K562 (cell line): ENCODE measurements at places on chromosomes 5 and 9.

- no peak for DNase-seq
Measured at GRCh38 chr9:20694248-20694647, 10.2 kb downstream of the FOCAD start.

GRCh38 chr5:94944160-94944559 is 325.7 kb downstream of the SLF1 start:
- no peak for DNase-seq

GRCh38 chr5:167332309-167332708 is 959.1 kb upstream of the WWC1 start:
- no peak for DNase-seq

DNA sequence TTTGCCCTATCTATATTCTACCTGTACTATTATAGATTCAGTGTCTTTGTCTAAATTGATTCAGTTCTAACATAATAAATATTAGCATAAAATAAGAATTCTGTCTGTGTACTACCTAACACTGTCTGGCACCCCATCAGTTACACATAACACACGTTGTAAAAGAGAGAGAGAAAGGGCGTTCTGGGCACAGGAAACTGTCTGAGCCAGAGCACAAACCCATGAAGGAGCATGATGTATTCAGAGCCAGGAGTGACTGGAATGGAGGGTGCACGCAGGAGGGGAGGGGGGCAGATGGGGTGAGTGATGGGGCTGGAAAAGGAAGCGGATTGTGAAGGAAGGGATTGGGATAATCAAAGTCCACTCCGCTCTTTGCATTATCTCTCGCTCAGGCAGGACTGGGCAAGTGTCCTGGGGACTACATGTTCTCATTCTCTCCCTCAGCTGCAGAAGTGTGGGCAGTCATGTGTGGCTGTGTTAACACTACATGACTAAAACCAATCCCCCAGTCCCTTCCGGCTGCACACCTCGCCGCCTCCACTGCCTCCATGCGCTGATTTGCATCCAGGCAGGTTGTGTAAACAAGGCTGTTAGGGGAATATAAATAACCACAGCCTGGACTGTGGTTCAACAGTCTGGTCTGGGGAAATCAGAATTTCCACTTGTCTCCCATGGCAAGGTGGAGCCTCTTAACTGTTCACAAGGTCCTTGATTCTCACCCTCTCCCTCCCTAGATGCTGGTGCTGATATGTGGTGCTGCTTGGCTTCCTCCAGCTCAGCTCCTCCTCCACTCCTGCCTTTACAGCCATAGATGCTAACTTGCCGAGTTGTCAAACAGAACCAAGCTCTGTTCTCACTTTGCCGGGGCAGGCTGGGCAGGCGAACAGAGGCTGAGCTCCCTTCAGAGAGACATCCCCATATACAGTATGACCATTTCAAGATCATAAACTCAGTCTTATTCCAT is 367.5 kb upstream of the BRINP1 start:
- DNase-seq = no peak

GRCh38 chr5:159663986-159664385 is 252.3 kb upstream of the ADRA1B start:
- no peak for DNase-seq

GRCh38 chr5:96481867-96482266 is 48.8 kb upstream of the PCSK1 start:
- DNase-seq = no peak

GRCh38 chr5:72741805-72742204 is 74.7 kb upstream of the TNPO1 start:
- no peak for DNase-seq

DNA sequence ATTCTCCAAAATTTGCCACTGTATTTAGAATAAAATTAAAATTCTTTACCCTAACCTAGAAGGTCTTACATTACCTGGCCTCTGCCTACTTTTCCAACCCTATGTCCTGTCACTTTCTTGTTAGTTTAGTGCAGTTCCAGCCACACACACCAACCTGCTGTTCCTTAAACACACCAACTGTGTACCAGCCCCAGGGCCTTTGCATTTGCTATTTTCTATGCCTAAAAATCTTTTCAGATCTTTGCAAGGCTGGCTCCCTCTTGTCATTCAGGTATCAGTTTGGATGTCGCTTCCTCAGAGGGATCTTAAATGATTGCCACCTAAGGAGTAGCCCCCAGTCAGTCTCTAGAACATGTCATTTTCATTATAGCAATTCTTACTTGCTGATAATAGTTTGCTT is 17.7 kb upstream of the NRG2 start:
- no peak for DNase-seq

DNA sequence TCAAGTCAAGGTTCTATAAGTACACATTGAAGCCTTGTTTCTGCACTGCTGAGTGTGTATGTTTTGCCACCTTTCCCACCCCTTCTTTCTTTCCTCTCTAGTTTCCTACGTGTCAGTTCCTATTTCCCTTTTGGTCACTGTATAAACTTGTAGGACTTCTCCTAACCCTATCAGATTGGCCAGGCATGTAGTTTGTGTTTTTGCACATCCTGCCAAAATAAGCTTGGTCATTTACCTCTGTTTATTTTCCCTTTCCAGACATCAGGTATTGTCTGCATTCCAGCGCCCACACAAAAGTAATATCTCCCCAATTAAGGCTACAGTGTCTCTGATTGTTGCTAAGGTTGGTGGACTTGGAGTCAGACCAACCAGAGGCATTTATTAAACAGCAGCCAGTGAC is 252.9 kb upstream of the MPDZ start:
- DNase-seq = no peak

DNA sequence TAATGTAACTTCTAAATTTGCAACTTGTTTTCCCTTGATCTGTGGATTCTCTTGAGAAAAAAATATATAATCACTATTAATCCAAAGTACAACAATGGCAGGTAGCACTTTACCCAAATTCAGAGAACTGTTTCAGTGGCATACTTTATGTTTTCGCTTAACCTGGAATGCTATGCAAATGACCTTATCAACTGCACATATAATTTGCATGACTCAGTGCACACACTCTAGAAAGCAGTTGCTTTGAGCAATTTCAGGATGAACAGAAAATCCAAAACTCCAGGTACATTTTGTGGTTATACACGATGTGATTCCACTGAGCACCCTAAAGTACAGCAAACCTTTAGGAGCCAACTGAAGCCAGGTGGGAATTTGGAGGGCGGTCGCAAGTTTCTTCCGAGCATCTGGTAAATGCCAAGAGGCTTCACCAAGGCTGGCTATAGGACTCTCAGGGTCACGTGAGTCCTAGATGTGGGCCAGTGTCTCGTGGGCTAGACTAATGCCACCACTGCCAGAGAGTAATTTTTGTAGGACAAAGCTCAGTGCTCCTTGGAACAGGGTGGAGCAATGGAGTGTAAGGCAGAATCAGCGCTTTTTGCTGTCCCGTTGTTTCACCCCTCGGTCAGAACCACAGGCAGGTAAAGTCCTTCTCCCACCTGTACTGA is 37.3 kb downstream of the DMGDH start:
- no peak for DNase-seq

GRCh38 chr5:1453613-1454012 is 8.4 kb upstream of the SLC6A3 start:
- DNase-seq = no peak

- DNase-seq = peak; percentile 92
Measured at GRCh38 chr5:1105350-1106265, 6.3 kb downstream of the SLC12A7 start.

GRCh38 chr9:127519301-127520166 is 68.2 kb downstream of the LRSAM1 start:
- DNase-seq = no peak

DNA sequence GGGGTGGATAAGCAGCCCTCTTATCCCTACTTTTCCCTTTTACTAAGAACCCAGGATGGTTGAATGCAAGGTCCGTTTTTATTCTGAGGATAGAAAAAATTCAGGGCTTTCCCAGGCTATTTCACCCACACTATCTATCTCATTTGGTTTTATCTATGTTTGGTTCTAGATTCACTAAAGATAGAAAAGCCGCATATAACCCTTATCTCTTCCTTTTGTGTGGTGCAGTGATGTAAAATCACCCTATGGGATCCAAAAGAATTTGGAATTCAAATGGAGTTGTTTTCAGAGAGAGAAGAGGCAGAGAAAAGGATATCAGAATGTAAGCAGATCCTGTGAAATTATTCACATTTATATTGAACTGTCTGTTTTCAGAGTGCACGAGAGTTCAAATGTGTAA is 236.3 kb upstream of the RFX3 start:
- DNase-seq = no peak

DNA sequence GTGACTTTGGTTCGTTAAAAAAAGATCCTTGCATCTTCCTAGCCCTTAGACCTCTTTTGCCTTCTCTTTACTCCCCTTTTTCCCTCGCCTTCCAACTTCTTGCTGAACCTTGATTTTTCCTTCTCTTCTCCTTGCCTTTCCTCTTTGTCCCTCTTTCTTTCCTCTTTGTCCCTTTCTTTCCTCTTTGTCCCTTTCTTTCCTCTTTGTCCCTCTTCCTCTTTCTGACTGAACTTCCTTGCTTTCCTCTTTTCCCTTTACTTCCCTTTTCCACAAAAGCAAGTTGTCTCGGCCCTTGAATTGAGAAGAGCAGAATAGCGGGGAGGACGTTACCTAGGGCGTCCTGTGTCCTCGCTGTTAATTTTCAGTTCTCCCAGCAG is 1.4 kb upstream of the MLLT3 start:
- no peak for DNase-seq

GRCh38 chr5:173341961-173342430 is 13.8 kb upstream of the STC2 start:
- no peak for DNase-seq

DNA sequence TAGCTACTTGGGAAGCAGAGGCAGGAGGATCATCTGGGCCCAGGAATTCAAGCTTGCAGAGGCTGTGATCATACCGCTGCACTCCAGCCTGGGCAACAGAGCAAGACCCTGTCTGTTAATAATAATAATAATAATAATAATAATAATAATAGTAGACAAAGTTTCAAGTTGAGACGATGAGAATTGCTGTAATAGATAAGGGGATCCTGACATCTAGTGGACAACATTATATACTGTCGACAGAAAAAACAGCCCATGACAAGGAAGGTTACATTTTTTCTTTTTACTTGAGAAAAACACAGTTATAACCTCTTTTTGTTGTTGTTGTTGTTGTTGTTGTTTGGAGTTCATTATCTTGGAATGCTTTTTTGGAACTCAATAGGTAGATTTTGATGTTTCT is 35.3 kb downstream of the NDFIP1 start:
- DNase-seq = peak; percentile 29

GRCh38 chr5:143671674-143672569 is 140.0 kb upstream of the HMHB1 start:
- no peak for DNase-seq

GRCh38 chr9:90342607-90343006 is 300.0 kb downstream of the DIRAS2 start:
- no peak for DNase-seq

GRCh38 chr5:83000922-83001321 is 76.3 kb downstream of the TMEM167A start:
- no peak for DNase-seq

DNA sequence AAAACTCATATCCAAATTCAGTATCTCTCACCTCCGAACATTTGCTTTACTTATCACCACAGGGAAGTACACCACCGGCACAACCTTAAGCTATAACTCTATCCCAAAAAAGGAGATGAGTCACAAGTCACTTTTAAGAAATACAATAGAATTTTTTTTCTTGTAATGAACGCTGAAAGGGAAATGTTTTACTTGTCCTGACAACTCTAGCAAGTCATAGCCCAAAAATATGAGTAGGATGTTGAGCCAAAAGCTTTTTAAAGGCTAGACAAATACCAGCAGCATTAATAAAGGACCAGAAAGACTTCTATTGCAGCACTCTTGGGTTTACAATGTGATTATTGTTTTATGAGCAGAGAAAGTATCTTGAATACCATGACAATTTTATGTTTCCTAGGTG is 147.3 kb upstream of the FST start:
- DNase-seq = no peak

DNA sequence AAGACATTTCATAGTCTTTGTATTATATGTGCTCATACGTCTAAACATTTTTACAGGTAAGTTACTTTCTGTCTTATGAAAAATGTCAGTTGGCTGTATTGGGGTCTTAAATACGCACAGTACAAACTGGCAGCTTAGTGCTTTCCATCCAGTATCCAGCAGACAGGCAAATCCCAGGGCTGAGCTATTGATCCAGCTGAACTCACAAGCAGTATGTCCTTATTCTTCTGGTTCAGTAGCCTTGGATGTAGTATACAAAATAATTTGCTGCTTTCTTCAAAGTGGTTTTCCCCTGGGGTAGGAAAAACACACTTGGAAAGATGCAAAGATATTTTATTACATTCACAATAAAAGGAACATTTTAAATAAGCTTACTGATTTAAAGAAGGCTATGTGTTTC is 617.2 kb downstream of the NR2F1-AS1 start:
- DNase-seq = no peak
